Stimulated activated naive CD8-positive, alpha-beta T cell treated with anti-CD3 and anti-CD28 coated beads, Interleukin-15, amount 100 ng/mL, for 72 hours (primary cell): ENCODE measurements at places on chromosomes 3 and 15.

DNA sequence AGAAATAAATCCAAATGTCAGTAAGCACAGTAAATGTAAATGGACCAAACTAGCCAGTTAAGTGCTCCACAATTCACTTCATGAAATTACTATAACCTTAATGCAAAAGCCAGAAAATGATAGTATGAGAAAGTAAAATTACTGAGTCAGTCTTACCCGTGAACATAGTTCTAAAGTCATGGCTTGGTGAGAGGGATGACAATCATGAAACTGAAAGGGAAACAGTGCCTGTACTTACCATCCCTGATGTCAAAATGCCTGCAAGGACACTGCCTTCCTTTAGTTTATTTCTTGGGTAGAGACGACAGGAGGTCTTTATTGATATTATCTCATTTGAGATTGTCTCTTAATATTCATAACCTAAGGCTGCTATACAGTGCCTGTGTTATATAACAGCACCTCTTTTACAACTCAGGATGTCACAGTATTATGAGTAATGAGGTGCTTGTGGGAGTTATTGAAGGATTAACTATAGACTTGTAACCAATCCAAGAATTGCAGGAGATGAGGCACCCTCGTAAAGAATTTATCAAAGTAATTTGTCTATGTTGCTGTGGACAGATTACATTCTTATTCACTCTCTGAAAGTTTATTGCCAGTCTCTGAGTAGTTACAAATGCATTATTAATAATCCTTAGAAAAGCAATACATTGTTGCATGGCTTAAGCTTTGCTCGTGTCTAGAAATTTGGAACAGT is 142.9 kb upstream of the BFSP2 start:
- no peak for DNase-seq

DNA sequence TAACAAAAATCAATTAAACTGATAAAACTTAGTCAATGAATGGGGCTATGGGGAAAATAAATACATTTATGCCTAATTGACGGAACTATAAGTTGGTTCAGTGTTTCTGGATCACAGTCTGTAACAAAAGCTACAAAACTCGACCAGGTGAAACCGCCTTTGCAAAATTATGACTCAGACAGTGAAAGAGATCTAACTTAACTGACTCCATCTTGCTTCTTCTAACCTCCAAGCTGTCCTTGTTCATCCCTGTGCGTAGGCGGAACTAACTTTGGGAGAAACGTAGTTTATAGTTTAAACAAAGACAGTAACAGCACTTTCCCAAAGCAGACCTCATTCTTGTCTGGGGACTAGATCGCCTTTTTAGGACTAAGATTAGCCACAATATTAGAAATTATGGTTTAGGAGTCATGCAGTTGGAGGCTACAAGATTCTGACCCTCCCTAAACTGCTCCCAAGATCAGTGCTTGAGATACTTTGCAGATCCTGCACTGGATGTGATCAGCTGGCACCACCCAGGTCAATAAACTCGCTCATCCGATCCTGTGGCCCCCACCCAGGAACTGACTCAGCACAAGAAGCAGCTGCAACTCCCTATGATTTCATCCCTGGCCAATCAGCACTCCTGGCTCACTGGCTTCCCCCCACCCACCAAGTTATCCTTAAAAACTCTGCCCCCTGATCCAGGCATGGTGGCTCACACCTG is 7.2 kb upstream of the MFGE8 start:
- no peak for DNase-seq

- DNase-seq: no peak
These were observed 189.8 kb downstream of the SLCO3A1 start for GRCh38 chr15:92043283-92043682.

DNA sequence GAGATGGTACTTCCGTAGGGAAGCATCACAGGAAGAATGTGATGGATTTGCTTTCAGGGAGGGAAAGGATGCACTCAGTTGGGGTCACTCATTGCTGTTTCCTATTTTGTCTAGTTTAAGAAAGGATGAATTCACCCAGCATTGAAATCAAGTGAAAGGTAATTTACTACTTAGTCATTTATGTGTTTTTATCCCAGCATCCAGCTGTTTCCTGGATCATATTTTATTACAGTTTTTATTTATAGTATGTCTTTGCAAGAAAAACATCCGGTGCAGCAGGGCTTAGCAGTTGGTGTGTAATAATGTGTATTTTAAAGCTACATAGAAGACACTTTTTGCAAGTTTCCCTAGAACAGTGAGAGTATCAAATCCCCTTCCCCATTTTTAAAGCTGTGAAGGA is 37.4 kb upstream of the GOLGA8B start:
- DNase-seq: no peak

GRCh38 chr15:32682977-32683630 is 34.7 kb upstream of the GREM1 start:
- DNase-seq: no peak

DNA sequence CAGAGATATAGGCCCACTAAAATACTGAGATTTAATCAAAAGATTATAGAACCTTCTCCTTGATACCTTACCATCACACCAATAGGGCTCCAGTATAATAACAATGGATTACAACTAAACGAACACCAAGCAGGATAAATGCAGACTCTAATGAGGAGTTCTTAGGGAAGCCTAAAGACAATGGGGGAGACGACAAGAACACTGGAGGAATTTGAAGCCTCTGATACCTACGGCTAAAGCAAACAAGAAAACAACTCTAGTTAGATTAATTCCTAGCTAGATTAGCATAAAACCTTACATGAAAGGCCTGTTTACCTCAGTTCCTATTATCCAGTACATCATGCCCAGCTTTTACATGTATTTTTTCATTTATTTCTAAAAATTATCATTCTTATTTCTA is 35.1 kb downstream of the NGLY1 start:
- DNase-seq: no peak

GRCh38 chr3:165404357-165405027 is 208.3 kb upstream of the SLITRK3 start:
- DNase-seq: no peak

- no peak for DNase-seq
These were observed 15.4 kb upstream of the PRKAR2A start for GRCh38 chr3:48863122-48863521.

DNA sequence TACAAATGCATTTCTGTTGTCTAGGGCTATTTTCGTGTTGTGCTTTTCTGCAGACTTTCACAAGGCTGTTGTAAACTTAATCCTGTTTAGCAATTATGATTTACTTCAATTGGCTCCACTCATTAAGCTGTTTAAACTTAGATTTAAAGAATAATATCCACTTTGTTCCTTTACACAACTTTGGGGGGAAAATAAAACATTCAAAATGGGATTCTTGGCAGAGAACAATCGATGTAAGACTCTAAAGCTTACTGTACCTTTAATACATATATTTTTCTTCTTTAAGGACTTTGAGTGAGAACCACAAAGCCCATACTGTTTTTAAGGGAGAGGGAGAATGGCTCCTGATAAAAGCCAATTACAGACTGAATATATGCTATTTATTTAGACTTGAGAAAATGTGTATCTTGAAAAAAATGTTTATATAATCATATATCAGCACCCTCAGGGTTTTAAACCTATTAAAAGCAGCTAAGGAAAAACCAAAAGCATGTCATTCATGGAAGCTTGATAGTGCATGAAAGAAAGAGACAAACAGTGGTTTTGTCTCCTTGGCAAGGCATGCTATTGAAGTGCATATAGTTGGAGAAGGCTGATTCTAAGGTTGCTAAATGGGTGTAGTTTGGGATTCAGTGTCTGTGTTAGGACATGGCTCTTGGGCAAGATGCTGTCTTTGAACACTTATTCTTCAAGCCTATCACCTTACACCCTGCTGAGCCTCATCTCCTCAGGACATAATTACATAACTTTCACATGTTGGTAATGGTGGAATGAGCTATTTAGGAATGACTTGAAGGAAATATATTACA is 293.4 kb upstream of the TBC1D5 start:
- DNase-seq: no peak

GRCh38 chr15:59439576-59439975 is 1.6 kb downstream of the FAM81A start:
- no peak for DNase-seq

- no peak for DNase-seq
These were observed 598.5 kb downstream of the ZNF385D start for GRCh38 chr3:21152555-21152954.

GRCh38 chr3:72678867-72679266 is 169.4 kb downstream of the SHQ1 start:
- no peak for DNase-seq
